ENCODE measurements at places on chromosomes 3 and 15.

- DNase-seq: no peak
Measured at GRCh38 chr3:180093535-180093934, 56.8 kb upstream of the PEX5L start.

GRCh38 chr3:176167272-176167671 lies 1030.0 kb downstream of the TBL1XR1 start:
- no peak for DNase-seq

- DNase-seq: no peak
Measured at GRCh38 chr15:73737535-73737934, 15.6 kb downstream of the INSYN1 start.

DNA sequence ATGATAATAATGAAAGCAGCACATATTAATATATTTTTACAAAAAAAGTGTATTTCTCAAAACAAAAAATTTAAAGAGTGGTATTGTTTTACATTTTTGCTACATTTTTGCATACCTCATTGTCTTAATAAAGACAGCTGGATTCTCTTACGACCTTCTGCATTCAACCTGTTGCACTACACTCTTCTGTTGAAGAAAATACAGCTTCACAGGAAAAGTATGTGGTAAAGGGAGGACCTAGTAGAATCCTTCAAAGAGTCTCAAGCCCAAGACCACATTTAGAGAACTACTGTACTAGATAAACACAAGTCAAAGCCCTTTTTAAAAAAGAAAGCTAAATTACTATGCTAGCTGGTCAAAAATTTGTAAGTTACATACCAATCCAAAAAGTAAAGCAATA lies 7.9 kb downstream of the ZNF280D start:
- no peak for DNase-seq

DNA sequence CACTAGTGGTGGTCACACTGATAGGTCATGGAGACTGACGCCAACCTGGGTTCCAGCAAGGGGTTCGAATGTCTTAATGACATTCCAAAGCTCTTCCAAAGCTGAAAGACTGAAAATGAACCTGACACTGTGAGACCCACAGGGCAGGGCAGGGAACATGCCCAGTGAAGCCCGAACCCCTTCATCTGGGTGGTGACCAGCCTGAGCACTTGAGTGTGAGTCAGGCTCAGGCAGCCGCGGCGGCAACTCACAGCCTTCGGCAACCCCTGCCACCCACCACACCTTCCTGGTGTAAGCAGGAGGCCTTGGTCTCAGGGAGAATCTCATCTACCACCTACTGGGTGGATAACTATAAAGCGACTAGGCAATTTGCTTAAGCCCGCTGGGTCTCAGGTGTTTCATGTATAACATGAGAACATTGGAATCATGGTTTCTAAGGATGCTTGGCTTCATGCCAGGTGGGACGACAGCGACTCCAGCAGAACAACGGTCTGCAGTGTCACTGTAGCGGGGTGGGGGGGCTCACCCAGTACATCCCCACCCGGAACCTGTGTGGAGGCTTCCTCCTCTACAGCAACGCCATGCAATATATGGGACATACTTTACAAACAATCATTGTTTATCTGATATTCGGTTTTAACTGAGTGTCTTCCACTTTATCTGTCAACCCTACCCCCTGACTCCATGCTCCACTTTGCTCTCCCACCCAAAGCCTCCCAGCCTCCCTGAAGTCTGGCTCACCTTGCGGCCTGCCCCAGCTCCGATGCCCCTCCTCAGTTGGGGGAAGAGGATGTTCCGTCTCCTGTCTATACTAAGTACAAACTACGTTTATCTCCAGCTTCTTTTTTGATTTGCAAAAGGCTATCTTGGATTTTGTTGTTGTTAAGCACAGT lies 125.0 kb upstream of the MEF2A start:
- DNase-seq: no peak

DNA sequence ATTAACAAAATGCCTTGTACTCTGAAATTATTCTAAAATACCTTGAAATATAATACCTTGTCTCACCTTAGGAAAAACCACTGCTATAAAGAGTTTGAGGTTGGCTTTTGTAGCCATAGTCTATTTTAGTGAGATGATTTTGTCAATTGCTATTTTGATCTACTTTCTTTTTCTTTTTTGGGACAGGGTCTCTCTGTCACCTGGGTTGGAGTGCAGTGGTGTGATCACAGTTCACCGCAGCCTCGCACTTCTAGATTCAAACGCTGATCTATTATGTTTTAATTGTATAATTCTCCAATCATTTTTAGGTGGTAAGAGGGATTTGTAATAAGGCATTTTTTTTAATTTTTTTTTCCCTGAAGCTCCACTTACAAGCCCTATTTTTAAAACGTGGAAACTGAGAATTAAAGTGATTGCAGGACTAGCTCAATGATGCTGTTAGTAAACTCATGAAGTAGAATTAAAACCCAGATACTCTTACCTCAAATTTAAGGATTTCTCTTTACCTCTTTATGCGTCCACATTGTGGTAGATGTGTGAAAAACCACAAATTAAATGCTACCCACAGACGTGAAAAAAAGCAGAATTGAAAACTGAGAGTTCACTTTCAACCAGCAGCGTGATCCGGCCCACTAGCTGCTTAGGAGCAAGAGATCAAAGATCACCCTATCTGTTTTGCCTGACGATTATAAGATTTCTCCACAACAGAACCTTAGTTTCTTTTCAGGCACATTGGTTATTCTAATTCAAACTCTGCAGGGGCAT lies 384.2 kb downstream of the CGGBP1 start:
- DNase-seq: no peak

DNA sequence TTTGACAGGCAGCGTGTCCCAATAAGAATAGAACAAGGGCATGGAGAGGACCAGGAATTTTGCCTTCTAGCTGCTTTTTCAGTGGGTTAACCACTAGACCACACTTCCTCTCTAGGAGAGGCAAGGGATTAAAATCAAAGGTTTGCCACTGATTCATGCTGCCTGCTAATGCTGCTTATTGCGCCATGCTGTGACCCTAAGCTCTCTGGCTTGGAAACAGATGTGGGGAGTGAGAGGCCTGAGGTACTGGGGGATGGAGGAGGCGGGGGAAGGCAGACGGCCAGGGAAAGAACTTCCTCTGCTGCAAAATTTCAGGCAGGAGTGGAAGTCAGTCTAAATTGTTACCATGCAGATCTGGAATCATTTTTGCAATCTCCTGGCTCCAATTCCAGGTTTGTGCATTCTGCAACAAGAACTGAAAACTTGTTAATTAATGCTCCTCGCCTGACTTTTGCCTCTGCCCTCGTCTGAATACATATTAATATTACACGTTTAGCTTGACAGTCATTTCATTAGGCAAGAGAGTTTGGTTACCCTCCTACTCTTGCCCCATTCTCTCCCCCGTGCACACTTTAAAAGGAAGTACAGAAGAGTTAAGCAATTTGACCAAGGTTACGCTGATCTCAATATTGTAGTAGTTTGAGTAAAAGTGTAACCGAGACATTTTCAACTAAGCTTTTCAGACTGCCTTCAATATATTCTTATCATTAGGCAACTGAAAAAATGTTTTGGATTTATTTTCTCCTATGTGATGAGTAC lies 121.7 kb upstream of the SPRED1 start:
- peak; percentile 65 for DNase-seq

GRCh38 chr3:58350627-58351013 lies 17.9 kb downstream of the PXK start:
- DNase-seq: no peak

DNA sequence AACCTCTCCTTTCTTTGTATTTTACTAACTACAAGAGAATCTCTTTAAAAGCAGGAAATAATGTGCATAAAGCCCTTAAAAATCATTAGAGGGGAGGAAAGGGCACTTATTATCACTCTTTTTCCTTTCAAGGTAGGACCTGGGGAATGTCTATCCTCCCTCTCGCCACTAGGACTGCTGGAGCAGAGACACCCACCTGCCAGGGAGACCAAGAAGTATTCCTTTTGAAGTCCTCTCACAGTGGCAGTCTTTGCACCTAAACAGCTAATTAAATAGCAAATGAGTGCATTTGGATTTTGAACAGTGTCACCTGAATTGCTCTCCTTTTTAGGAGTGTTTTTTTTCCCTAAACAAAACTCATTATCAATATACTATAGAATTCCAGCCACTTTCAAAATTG lies 874.1 kb downstream of the ZPLD1 start:
- DNase-seq: no peak

DNA sequence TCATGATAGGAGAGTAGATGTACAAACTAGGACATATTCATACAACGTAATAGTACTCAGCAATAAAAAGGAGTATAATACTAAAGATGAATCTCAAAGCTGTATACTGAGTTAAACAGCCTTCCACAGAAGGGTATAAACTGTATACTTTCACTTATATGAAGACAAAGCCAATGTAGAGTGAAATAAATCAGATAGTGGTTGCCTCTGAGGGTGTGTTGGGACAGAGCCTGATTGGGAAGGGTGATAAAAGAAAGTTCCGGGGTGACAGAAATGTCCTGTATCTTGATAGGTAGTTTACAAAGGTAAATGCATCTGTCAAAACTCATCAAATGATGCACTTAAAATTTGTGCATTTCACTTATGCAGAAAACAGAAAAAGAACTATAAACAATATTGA lies 122.5 kb downstream of the ADAM10 start:
- DNase-seq: no peak

GRCh38 chr3:97835761-97836160 lies 13.9 kb downstream of the CRYBG3 start:
- DNase-seq: no peak

- DNase-seq: no peak
Measured at GRCh38 chr3:35194666-35195065, 444.7 kb upstream of the ARPP21 start.

DNA sequence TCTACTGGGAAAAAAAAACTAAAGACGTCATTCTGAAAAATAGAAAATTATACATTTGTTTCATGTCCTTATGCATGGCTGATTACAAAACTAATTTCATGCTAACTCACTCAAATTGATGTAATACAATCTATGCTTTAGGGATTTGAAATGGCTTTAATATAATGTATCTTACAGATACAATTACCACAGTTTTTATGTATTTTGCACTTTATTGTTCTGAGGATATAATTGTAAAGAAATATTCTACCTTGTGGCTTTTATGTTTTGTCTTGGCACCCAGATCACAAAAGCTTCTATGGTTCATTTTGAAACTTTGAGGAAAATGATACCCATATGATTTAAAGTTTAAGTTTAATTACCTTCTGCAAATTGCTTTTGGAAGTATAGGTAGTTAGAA lies 122.5 kb downstream of the PLCL2 start:
- DNase-seq: no peak

- no peak for DNase-seq
Measured at GRCh38 chr3:117695321-117695720, 985.7 kb downstream of the TUSC7 start.

DNA sequence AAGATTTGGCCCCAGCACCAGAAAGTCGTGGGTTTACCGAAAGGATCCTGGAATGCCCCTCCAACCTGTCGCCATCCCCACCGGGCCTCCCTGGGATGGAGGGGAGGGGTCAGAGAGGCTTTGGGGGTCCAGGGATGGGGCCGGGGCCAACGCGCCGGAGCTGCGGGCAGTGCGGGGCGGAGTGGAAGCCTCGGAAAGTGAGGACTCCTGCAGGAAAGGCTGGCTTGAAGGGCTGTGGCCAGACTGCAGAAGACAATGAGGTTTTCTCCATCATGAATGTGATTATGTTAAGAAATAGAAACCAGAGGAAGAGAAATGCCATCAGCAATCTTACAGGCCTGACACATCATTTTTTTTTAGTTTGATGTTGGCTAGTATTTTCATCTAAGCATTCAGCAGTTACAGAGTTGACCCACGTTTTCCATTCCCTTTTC lies 738 bp downstream of the YEATS2 start:
- DNase-seq: peak; percentile 27

All from hippocampal formation (tissue), 2 donors.